H4 (cell line): ENCODE measurements at places on chromosomes 4 and X. TPM values are rescaled to one million over a fixed set of nuclear protein-coding genes. Genes with fewer than 3 reads are reported as not detected.

DNA sequence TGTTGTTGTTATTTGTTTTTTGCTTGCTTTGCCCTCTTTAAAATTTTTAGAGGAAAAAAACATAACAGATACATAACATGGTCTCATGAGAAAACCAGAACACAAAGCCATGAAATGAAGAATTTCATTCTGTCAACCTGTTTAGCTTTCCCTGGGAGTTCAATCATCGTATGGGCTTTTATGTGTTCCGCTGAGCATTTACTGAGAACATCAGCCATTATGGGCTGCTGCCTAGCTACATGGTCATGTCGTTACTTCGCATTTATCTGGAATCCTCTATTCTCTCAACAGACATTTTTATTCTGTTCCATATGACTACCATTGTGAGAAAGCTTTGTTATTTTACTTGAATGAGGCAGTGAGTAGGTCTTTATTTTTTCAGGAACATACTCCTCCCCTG lies 51.4 kb downstream of the NDST3 start:
- DNase-seq: no peak

GRCh38 chrX:111444881-111445280 lies 32.9 kb upstream of the DCX start:
- peak; percentile 20 for DNase-seq

DNA sequence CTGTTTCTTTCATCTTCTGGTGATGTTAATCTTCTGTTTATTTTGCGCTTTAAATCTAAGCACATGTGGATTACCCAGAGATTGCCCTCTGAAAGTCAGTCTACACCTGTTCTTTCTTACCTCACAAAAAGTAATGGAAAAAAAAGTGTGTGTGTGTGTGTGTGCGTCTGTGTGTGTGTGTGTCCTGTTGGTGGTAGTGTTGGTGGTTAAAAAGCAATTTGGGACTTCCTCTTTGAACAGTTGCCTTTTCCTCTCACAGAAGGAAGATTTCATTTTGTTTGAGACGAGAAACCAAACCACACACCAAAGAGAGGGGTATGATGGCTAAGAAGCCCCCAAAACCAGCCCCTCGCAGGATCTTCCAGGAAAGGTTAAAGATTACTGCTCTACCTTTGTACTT lies at the start of gene STAP1:
TSS of gene STAP1 (plus strand) at position 235 of the 400 bp plus-strand sequence. CDS start at position 318, 83 bp downstream.
- DNase-seq: no peak

The GABRQ gene
- 5.9 and 6.1 TPM in 2 replicates for total RNA-seq

DNA sequence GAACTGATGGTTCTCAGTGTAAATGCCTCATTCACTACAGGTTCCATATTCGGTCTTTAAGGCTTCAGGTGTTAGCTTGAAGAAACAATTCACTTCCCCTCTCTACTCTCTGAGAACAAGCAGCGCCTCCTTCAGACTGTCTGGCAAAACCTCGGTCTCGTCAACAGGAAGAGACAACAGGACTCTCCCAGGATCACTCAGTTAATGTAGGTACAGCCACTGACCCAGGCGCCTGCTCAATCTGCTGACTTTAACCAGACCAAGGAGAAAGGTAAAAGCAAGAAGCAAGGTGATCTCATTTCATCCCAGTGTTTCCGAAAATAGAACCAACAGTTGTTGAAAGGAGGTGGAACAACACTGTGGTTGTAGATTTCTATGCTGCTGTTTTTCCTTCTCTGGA lies 102.2 kb downstream of the SLC2A9 start:
- DNase-seq: no peak

The CXCL9 gene
- not detected in 2 replicates for total RNA-seq

The ARX gene
- total RNA-seq: not detected in 2 replicates

DNA sequence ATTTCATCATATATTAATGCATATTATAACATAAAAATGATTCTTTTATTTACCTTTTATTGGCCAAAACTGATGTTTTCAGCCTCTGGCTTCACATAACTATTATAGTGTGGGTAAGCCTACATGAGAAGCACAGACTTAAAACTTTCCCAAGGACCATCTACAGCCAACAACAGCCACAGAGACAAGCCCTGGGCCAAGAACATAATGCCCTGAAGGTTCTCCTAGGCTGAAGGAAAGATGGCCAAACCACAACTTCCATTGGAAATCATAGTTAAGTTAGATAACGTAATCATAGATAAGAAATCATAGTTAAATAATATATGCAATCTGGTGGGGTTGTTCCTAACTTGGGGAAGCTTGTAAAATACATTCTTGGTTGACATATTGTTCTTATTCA lies 280.0 kb upstream of the EMCN start:
- DNase-seq: no peak

The CXCL8 gene
- 26.7 and 45.3 TPM in 2 replicates for total RNA-seq

The PTPN13 gene
- 34.2 and 45.6 TPM in 2 replicates for total RNA-seq

The HELT gene
- not detected in 2 replicates for total RNA-seq

The NAA11 gene
- 7.1 and 11.0 TPM in 2 replicates for total RNA-seq

DNA sequence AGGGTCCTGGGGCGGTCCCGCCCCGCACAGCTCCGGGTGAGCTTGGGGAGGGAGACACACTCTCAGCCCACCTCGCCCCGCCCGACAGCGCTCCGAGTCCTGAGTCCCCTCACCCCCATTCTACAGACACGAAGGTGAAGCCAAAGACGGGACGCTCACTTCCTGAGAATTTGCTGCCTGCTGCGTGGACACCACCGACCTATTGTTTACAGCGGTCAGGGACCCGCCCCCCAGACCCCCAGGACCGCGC lies 796 bp upstream of the ZNF141 start:
- no peak for DNase-seq
